ENCODE measurements at places on chromosomes 4 and X.
A peak's percentile ranks its signal among the peaks of the same experiment; 100 is the strongest.

- DNase-seq: peak; percentile 43
These were observed 12.3 kb downstream of the MSL3 start for GRCh38 chrX:11770320-11770719.

DNA sequence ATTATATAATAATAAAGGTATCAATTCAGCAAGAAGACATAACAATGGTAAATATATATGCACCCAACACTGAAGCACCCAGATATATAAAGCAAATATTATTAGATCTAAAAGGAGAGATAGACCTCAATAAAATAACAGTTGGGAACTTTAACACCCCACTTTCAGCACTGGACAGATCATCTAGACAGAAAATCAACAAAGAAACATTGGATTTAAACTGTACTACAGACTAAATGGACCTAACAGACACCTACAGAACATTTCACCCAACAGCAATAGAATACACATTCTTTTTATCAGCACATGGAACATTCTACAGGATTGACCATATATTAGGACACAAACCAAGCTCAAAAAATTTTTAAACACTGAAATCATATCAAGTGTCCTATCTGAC, 76.6 kb downstream of the CBR4 start:
- no peak for DNase-seq

DNA sequence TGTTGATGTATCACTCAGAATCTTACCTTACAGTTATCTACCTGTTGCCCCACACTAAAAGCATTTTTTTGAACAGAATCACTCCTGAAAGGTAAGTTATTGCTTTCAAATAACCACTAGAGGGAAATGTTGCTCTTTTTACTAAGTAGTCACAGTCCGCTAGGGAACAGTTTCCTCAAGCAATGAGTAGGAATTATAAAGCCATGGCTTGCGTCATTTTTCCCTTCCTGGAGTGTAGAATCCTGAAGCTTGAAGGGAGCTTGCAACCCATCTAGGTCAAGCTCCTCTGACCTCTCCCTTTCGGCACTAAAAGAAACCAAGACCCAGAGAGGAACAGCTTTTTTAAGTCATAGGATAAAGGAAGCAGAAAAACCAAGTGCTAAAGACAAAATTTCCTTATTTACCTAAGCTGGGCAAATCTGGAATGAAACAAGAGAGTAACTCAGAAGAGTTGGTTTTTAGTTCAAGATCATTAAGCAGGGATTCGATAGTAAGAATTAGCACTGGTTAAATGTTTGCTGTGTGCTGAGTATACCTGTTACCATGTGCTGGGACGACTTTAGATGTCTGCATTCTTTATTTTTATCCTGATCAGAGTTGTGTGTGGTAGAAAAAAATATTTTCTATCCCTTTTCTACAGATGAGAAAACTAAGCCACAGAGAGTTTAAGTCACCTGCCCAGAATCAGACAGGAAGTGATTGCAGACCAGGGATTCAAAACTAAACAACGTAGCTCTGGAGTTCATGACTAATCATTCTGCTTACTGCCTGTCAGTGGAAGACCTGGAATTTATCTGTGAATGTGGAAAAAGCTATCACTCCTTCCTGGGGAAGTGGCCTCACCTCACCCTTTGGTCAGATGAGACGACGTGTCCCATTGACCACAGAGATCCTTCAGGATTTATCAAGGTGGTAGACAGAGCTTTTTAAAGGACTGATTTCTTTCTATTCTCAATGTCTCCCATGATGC, 631.5 kb downstream of the RAB28 start:
- DNase-seq: peak; percentile 51

- no peak for DNase-seq
These were observed 101.9 kb downstream of the MAML3 start for GRCh38 chr4:140052050-140052449.

GRCh38 chr4:184417802-184418511, 56.4 kb downstream of the IRF2 start:
- DNase-seq: peak; percentile 83

- DNase-seq: no peak
These were observed 139.3 kb upstream of the VCX2 start for GRCh38 chrX:8310409-8310808.

DNA sequence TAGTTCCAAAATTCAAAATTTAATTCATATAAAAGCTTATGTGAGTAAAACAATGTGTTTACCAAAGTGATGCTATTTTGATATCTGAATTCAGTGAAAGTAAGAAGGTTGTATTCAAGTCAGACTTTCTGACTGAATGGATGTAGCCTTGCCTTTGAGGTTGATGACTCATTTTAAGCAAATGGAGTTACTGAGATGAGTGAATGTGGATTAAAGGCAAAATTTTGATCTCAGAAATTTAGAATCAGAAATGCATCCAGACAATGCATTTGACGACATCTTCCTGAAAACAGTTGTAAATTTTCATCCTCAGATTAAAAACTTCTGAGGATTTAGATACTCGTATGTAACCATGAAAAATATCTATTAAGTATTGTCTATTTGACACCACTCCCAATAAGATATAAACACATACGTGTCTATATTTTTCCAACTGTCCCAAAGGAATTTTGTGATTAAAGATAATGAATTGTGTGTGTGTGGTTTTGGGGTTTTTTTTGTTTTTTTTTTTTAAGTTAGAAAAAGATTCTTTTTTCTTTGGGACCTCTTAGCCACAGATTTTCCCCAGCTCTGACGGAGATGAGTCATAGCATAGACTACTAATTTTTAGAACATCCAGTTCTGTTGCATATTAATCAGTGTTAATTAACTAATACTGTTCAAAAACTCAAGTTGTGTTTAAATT, 34.4 kb downstream of the NFKB1 start:
- peak; percentile 56 for DNase-seq
